ENCODE measurements at places on chromosomes 2 and 18.
A peak's percentile ranks its signal among the peaks of the same experiment; 100 is the strongest.

- no peak for DNase-seq
Observed at GRCh38 chr2:45345331-45346234, 265.5 kb downstream of the SRBD1 start.

DNA sequence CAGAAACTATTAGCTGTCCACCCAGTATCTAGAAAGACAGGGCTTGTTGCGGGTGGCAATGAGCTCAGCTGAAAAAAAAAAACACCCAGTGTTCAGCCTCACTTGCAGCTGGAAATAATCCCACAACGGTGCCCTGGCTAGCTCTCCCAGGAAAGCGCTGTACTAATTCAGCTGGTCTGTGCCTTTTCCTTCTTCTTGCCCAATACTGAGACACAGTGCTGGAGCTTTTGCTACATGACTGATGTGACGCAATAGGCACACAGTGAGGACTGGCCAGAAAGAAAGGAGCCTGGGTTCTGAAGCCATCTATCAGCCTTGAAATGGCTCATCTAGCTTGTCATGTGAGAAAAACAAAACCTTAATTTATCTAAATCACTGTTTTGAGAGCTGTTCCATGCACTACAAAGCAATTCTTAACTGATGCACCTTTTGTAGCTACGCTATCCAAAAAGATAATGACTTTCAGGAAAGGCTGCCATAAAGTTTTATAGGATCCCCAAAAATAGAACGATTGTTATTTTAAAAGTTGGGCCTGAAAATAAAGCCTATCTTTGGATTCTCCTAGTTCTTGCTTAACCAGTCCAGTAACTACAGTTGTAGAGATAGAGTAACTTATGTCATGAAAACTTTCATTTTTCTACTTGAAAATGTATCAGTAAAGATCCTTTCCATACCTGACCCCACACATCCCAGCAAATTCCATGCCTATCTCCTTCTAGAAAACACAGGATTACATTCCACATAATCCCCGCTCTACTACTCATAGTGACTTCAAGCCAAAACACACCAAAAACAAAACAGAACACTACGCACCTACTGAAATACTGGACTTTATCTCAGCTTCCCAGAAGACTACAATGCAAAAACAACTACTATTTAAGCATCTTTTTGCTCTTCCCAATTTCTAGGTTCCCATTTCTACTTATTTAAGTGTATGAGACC, 15.9 kb downstream of the KIDINS220 start:
- DNase-seq: no peak

DNA sequence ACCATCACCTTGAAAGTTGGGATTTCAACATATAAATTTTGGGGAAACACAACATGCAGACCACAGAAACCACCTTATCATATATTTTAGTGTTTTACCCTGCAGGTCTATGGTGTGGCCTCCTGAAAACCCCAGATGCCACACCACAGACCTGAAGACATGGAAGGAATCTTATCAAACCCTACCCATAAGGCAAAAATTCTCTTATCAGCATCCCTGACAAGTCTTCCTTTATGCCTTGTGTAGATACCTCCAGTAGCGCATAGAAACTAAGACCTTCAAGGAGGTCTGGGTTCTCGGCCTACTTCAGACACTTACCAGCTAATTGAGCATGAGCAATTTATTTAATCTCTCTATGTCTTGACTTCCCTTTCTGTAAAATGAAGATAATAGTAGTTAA, 59.1 kb upstream of the SLC14A2 start:
- DNase-seq: no peak

- DNase-seq: no peak
Observed at GRCh38 chr2:240765007-240765406, 55.0 kb downstream of the KIF1A start.

DNA sequence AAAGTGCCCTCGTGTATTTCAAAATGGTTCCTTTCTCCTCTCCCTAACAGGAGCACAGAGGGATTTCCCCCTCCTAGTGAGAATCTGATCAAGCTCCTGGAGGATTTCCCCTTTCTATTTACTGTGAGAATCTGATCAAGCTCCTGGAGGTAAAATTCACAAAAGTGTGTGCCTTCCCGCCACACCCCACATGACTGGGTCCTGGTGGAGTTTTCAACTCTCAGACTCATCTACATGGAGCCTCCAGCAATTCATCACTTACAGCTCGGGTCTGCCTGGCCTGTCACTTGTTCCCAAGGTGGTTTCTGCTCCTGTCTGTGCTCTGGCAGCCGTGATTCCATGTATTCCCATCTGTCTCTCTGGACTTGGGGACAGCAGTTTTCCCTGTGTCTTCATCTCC, 590.7 kb downstream of the FBXO15 start:
- no peak for DNase-seq

- DNase-seq: no peak
Observed at GRCh38 chr2:28377984-28378678, 14.5 kb upstream of the FOSL2 start.

DNA sequence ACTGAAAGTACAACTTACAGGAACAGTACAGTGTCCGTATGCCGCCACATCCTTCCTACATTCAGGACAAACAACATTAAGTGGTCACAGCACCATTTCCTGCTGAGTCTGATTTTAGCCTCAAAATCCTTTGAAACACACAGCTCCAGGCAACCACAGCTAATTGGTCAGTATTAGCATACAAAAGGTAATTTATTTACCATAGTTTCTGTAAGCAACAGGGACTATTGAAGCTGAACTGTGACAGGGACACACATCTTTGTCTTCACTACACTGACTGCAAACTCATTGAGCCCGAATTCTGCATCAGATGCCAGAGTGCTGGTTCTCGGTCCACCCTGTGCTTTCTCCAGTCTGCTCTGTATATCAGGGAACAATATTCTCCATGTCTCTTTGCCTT, 151.8 kb downstream of the ST6GAL2 start:
- DNase-seq: no peak

DNA sequence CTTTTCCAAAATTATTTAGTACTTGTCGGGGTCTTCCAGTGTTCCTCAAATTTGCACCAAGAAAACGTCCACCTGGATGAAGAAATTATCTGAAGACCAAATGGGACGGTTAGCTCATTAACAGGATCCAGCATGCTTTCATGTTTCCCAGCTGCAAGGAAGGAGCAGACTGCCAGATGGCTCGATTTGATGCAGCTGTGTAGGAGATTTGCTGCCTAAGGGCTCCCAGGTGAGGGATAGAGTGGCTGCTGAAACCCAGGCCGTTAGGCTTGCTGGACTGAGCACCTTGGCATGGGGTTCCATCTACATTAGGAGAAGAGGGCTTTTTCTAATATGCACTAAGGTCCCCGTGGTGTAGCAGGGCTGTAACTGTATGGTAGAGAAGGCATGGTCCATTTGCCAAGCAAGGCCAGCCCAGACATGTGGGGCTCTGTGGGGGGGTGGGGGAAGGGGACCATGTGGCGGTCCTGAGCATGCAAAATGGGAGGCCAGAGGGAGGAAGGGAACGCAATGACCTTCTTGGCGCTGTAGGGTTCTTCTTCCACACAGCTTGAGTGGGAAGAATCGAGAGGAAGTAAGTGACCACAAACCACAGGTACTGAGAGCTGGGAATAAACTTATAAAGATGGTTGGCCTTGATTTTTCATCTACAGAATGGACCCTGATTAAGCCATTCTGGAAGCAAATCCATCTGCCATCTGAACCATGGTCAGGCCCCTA, 144.0 kb downstream of the TMEM163 start:
- peak; percentile 50 for DNase-seq

DNA sequence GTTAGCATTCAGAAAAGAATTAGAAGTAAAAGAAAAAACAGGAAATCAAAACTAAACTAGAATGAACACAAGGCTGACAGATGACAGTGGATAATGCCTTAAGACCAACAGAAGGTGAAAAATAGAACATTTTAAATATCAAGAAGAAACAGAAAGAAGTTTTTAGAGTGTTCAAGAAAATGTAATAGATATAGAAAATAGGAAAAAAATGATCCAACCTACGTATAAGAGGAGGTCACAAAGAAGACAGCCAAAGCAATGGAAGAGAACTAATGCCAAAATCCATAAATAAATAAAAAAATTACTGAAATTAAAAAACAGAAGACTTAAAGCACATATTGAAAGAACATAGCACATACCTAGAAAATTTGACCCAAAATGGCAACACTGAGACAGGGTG, 42.5 kb upstream of the EN1 start:
- no peak for DNase-seq

- no peak for DNase-seq
Observed at GRCh38 chr2:169741-170140, 94.1 kb downstream of the SH3YL1 start.

DNA sequence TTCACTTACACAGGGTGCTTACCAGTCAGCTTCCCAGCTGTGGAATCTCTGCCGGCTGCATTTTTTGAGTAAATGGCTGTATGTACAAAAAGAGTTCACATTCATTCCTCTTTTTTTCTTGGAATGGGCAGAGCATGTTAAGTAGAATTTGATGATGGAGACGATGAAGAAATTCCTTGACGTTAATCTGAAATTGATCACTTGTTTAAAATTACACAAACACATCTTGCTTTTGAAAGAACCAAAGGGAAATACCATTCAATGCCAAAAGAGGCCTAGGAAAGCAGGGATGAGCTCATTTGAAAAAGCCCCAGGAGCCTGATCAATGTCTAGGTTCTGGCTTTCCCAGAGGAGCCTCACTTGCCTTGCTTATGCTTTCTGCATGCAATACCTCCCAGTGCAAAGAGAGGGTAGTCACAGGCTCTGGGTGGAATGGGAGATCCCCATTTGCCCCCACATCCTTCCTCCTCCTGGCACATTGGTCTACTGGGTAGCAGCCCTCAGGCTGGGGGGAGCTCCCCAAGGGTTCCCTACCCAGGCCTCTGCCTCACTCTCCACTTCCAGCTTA, 12.3 kb upstream of the SMAD7 start:
- DNase-seq: no peak

DNA sequence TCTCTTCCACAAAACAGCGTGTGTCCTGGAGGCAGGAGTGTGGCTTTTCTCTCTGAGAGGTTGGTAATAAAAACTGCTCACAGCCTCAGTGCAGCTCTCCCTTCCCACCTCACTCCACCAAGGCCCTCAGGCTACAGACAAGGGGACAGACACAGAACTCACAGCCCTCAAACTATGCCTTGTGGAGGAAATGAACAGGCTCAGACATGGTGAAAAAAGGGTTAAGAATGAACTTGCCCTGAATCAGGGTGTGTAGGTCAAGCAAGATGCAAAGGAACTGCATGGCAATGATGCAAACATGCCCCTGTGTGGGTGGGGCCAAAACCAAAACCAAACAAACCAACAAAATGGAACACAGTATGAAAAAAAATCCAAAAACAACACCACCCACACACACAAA, 125.8 kb downstream of the GALNT14 start:
- no peak for DNase-seq

GRCh38 chr18:37084912-37085311, 256.0 kb downstream of the KIAA1328 start:
- DNase-seq: no peak

- no peak for DNase-seq
Observed at GRCh38 chr18:77131652-77132368, 773 bp downstream of the MBP start.

DNA sequence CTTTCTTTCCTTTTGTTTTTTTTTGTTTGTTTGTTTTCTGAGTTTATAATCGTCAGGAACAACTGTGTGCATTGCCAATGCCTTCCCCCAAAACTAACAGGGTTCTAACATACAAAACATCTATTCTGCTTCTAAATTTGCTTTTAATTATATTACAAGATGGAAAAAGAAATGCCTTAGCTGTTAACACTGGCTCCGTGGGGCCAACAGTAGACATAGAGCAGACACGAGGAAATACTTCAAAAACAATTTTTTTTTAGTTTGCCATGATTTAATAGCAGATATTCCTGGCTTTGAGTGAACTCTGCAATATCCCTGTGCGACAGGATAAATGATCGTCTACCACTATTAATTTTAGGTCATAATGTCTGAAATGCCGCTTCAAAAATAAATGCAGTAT, 153.3 kb upstream of the HNRNPA3 start:
- DNase-seq: no peak

- no peak for DNase-seq
Observed at GRCh38 chr2:215870088-215870490, 143.3 kb downstream of the MREG start.

DNA sequence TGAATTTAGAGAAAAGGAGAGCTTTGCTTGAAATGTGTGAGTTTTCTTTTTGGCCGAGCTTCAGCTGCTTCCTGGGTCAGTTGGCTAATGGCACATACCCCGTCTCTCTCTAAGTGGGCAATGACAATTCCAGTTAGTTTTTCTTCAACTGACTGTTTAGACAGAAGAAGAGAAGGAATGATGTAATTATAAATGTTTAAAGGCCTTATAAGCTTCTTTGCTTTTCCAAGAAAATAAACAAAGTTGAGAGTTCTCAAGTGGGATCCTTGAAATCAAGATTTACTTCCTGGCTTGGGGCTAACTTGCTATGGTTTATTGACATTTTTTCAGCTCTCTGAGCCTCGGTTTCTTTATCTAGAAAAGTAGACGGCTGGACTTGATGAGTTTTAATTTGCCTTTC, 794.9 kb upstream of the ACVR2A start:
- no peak for DNase-seq

DNA sequence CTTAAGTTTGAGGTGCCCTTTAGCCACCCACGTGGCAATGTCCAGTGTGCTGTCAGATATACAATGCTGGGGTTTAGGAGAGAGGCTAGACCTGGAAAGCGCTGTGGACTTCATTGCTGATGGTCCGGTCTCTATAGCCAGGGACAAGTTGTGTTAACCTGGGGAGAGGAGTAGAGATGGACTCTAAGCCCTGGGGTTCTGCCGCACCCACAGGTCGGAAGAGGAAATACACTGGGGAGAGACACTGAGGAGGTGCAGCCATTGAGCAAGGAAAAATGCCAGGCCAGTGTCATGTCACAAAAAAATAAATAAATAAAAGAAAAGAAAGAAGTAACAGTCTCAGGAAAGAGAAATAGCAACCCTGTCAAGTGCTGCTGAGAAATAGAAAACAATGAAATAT, 106.9 kb upstream of the CBLN2 start:
- no peak for DNase-seq

- no peak for DNase-seq
Observed at GRCh38 chr2:203649176-203649814, 57.1 kb upstream of the CD28 start.

- no peak for DNase-seq
Observed at GRCh38 chr18:76980663-76981395, 151.8 kb downstream of the MBP start.

DNA sequence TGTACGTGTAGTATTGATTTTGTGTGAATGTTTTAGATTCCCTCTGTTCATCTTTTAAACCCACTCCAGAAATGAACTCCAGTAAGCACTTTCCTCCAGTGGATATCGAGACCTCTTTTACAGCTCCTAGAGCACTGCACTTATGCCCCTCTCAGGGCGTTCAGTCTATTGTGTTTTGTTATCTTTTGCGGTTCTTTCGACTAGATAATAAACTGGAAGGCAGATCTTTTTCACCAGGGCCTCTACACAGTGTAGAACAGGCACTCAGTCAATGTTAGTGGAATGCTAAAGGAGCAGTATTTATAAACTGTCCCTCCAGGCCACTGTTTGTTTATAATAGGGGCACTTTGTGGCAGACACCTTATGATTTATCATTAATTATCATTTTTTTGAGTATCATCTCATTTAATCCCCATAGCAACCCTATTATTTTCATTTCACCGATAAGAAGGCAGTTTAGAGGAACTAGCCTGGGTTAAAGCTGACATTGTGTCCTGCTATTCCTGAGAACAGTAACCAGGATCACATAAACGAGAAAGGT, 742 bp upstream of the SOS1 start:
- DNase-seq: no peak

All from NCI-H524 treated with DMSO at 0.1 percent for 48 hours (cell line).